Stimulated activated CD4-positive, alpha-beta T cell treated with anti-CD3 and anti-CD28 coated beads, Interleukin-4, amount 100 ng/mL, for 4 hours (primary cell): ENCODE measurements at places on chromosomes 5 and 9.

DNA sequence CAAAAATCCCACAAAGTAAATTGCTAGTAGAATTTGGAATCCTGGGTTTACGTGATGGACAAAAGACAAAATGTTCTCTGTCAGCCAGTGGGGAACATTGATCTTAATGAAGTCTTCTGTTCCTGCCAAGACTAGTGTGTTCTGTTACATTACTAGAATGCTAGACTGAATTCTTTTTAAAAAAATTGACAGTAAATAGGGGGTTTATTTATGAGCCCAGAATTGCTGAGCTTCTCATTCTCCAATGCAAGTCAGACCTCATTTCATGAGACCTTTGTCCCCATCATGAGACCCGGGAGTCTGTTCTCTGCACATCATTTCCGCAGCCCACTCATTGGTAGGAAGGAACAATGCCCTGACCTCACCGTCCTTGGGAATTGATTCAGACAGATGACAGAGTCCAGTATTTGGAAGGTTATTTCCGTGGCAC is 173.8 kb upstream of the OTULINL start:
- no peak for DNase-seq

- DNase-seq, result no peak
These were observed 586.7 kb upstream of the TUSC1 start for GRCh38 chr9:26264709-26265601.

DNA sequence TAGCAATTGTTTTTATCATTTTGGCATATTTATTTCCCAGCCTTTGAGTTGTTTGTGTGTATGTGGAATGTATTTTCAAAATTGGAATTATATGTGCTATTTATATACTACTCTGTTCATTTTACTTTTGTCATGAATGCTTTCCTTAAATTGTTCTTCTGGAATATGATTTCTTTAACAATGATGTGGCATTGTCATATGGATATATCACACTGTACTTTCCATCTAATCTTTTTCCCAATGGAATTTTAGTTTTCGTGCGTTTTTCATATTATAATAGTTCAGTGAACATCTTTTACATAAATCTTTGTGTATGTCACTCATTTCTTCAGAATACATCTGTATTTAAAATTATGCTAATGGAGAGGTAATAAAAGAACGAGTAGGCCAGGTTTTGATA is 980.1 kb upstream of the WWC1 start:
- no peak for DNase-seq

- DNase-seq, result no peak
These were observed 59.7 kb downstream of the SEMA4D start for GRCh38 chr9:89438194-89438593.

- no peak for DNase-seq
These were observed 20.0 kb downstream of the MOCS2 start for GRCh38 chr5:53089481-53089991.

DNA sequence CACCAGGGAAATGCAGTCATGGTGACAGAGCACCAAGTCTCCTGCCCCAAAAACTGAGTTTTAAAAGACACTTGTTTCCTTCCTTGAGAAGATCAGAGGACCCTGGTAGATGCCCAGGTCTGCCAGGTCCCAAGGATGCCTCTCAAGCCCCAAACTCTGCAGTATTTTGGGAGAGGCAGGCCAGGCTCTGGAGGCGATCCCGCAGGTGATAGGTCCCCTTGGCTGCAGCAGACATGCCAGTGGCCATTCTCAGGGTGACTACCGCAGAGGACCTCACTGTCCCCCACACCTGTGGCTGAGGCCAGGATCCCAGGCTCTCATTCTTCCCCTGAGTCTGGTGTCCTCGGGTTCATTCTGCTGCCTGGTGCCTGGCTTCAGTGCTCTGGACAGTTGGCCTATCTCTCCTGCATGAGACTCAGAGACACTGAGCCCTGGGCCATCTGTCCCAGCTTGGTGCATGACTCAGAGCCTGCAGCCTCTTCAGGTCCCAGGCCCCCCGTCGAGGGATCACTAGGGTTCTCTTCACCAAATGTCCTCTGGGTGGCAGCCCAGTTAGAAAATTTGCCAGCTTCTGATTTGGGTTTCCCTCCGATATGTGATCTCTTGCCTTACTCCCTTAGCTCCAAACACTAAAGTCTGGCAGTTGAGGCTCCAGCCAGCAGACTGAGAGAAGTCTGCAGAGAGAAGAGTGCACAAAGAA is 59.7 kb upstream of the GARNL3 start:
- no peak for DNase-seq

DNA sequence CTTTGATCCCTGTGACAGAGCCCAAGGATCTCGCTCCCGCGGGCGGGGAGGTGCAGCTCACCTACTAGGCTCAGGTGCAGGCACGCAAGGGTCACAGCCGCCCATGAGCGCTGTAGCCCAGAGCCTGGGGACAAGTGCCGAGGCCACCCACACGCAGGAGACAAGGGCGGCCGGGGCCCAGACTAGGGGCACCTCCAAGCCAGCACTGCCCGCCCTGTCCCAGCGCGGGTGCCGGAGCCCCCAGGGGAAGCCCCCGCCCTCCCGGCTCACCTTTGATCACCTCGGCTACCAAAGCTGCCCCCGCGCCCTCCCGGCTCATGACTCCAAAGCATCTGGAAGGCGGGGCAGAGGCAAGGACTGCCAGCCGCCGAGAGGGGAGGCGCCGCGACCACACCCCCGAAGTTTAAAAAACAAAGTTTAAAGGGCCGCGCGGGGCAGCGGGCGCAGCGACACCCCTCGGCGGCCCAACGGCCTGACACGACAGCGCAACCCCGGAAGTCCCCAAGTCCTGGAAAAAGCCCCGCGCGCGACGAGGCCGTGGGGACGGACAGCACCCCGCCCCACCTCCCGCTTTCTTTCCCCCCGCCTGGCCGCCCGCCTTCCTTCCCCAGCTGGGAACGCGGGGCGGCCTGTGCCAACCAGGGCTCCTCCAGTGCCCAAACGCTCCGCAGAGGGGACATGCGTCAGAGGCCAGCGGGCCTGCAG is 53.0 kb downstream of the CDC14B start:
- peak; percentile 72 for DNase-seq

DNA sequence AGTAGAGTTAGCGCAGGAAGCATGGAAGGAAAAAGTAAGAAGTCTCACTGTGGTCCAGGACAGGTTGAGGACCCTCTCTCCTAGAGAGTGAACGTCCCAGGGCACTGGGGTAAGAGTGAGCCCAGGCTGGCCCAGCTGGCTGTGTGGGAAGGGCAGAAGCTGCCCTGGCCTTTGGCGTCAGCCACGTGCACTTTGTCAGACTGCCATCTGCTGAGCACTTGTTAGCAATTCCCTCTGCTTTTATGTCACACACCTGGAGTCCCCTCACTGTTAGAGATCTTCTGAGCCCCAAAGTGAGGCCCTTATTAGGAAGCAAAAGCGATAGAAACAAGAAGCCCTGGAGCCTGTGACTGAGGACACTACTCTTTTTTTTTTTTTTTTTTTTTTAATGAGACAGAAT is 79.1 kb downstream of the UGCG start:
- DNase-seq, result no peak

DNA sequence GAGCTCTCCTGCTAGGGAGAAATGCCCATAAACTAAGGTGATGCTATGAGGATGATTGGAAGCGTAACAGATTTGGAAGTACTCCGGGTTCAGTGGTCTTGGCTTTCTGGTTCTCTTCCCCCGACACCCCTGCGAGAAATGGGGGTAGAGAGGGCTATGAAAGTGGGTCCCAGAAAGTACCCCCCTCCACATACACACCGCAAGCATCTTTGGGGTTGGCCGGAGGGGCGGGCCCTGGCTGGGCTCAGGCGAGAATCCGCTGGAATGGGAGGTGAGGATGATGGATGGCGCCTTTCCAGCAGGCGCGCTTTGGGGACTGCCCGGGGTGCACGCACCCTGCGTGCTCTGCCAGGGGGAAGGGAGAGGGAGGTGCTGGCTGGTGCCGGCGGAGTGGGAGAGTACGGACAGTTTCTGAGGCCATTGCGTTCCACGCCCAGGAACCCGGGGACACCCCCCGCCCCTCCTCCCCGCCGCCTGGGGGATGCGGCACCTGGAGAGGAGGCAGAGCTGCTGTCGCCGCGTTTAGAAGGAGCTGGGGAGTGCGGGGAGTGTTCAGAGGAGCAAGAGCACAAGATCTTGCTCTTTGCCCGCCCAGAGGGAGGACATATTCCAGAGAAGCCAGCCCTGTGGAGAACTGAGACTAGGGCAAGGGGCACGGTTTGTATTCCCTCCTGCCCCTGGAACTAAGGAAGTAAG is 1.9 kb downstream of the PCSK5 start:
- peak; percentile 17 for DNase-seq

DNA sequence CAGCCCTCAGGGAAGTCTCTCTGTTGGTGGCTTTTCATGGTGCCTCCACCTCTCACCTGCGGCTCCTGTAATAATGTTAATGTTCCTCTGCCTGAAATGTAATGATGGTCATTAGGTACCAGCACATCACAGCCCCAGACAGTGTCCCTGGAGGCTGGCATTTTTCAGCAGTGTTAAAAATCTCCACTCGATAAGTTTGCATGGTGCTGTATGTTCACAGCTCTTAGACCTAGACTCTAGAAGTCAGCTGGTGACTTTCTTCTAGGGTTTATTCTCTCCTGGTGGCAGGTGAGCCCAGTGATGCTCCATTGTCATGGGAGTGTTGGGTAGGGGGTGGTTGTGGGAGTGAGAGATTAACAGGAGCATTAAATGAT is 53.1 kb downstream of the GPR107 start:
- no peak for DNase-seq

DNA sequence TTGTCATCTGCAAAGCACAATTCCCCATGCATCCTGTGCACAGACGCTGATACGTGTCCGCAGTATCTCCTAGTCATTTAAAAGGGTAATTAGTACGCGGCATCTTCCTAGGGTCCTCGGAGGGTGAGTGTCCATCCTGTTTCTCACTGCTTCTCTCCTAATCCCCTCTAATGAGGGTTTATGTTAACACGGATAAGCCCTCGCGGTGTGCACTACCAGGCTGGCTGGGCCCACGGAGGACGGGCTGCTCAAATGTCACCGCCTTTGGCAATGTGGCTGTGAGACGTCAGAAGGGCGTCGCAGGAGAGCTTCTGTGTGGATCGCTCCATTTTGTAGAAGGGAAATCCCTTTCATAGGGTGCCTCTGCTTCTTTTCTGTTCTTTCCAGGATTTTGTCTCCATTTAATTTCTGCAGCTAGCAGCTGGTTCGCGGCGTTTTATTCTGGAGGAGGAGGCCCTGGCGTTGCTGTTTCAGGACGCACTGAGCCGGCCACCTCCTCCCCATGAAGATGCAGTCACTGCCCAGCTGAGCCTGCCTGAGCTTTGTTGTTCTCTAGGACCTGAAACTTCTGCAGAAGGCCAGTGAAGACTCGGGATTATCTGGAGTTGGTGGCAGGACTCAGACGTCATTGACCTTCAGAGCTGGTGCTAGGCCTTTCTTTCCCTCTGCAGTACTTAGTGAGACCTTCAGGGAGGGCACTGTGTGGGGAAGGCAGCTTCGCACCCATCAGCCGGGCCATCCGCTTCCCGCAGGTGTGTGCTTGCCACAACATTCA is 326.1 kb upstream of the IRX1 start:
- no peak for DNase-seq

GRCh38 chr5:14718778-14719177 is 54.3 kb downstream of the OTULIN start:
- DNase-seq, result no peak

GRCh38 chr9:121156263-121156731 is 45.4 kb downstream of the RAB14 start:
- DNase-seq, result peak; percentile 15

- DNase-seq, result no peak
These were observed 43.9 kb downstream of the CRB2 start for GRCh38 chr9:123399803-123400378.

- no peak for DNase-seq
These were observed 473.0 kb downstream of the PLK2 start for GRCh38 chr5:57986761-57987341.

GRCh38 chr5:158027806-158028775 is 169.1 kb upstream of the CLINT1 start:
- no peak for DNase-seq

- no peak for DNase-seq
These were observed 13.6 kb upstream of the AFAP1L1 start for GRCh38 chr5:149257889-149258705.

- no peak for DNase-seq
These were observed 106.1 kb downstream of the GALNT10 start for GRCh38 chr5:154296525-154297159.

DNA sequence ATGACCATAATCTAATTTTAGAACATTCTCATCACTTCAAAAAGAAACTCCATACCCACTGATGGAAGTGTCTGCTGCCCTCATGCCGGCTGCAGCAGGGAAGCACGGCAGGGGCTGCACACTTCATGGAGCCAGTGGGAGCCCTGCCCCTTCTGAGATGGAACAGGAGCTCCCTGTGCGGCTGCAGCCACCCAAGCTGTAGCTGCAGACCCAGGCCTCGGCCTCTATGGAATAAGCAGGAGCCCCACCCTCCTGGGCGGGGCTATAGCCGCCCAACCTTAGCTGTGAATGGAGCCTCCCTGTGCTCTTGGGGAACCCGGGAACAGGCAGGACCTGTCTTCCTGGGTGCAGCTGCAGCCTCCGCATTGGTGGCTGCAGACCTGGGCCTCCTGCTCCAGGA is 128.5 kb downstream of the NUDT12 start:
- DNase-seq, result no peak

DNA sequence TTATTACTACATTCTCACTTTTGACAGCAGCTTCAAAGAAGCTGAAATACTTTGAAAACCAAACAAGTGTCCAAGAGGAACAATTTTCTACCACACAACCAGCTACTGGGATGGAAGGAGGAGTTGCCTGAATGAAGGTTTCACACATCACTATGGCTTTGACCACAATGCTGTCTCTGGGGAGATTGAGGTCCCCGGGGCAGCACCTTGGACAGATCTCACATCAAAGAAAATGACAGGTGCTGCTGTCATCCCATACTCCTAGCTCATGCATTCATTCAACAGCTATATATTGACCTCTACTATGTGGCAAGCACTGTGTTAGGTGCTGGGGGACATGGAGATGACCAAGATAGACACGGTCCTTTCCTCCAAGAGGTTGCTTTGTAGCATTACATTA is 233.2 kb upstream of the RASEF start:
- no peak for DNase-seq

- DNase-seq, result no peak
These were observed 500.1 kb downstream of the CCDC171 start for GRCh38 chr9:16052757-16053530.

GRCh38 chr5:40628407-40628806 is 51.3 kb upstream of the PTGER4 start:
- DNase-seq, result no peak

DNA sequence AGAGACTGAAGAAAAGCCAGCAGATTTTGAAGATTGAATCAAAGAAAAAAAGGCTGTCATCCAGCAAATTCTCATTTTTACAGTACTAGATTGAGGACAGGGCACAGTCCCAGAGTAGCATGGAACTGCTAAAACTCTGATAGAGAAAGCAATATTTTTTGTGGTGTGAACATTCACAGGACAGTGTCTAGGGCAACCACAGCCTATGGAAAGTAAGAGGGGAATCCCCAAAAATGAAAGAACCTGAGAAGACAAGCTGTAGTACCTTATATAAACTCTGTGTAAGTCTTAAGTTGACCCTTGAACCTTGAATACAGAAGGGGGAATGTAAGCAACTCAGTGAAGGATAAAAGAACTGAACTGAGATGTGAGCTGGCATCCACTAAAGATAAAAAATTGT is 540.3 kb downstream of the HINT1 start:
- DNase-seq, result no peak
